ENCODE measurements at places on chromosomes 6 and 20.

GRCh38 chr6:25137480-25137879 is 141.7 kb upstream of the CARMIL1 start:
- no peak for DNase-seq

DNA sequence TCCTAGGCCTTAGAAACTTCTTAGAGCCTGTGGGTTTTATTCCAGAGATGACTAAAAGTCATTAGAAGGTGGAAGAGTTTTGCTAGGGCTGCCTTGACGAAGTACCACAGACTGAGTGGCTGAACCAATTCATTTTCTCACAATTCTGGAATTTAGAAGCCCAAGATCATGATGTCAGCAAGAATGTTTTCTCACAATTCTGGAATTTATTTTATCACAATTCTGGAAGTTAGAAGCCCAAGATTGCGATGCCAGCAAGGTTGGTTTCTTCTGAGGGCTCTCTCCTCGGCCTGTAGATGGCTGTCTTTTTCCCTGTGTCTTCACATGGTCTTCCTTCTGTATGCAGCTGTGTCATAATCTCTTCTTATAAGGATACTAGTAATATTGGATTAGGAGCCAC is 672.9 kb upstream of the MARCKS start:
- DNase-seq: no peak

- DNase-seq: no peak
Observed at GRCh38 chr6:152609125-152609670, 28.0 kb downstream of the SYNE1 start.

GRCh38 chr6:161067749-161068148 is 76.2 kb downstream of the MAP3K4 start:
- no peak for DNase-seq

DNA sequence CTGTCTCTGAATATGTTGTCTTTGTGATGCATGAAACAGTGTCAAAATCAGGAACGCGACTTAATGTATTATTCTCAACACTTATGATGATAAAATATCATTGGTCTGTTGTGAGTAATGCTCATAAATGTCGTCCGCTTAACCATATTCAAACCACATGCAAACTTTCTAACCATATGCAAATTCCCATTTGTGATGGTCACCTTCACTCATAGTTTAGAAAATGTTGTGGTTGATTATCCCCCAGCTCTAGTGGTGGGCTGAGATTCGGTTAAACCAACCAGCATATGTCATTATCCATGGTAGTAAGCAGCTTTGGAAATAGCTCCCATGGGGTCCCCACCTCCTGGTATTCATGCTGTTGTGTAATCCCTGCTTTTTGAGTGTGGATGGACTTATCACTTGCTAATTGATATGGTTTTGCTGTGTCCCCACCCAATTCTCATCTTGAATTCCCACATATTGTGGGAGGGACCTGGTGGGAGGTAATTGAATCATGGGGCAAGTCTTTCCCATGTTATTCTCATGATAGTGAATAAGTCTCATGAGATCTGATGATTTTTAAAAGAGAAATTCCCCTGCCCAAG is 360.0 kb upstream of the TSHZ2 start:
- no peak for DNase-seq

DNA sequence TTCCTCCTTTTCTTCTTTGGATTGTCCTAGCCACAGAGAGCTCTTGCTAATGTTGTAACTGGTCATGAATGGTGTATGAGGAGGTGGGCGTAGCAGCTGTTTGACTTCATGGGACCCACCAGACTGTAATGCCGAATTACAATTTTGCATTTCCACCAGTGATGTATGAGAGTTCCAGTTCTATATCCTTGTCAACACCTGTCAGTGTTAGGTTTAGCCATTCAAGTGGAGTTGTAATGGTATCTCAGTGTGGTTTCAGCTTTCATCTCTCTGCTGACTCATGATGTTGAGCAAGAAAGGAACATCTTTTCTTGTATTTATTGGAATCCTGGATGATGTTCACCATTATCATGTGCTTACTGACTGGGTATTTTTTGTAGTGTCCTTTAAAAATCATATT is 5.1 kb downstream of the IGF2R start:
- DNase-seq: no peak

DNA sequence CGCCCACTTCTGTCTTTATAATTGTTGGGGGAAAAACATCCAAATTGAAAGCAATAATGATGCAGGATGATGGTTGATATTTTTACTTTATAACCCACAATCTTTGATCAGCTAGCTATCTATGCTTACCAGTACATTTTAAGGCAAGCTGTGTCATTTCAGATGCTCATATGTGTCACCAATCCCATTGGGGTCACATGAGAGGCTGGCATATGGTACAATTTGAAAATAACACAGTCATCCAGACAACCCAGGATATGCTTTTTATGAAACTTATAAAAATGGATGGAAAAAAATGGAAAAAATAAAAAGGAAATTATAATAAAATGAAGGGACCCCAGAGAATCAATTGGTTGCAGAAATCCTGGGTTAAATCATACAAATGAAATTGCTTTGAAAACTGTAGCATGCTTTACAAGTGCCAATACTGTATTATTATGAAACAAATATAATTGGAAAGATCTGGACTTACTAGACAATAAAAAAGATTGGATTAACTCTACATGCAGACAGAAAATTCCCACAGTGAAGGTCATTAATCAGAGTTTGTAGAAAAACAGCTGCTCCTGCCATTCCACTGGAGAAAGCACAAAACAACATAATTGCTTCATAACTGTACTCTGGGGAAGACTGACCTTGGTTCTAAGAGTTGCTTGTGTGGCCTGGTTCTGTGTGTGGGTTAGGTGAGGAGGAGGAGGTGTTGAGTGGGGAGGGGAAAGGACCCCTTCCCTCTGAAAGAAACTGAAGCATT is 13.3 kb upstream of the PRIM2 start:
- DNase-seq: no peak

- no peak for DNase-seq
Observed at GRCh38 chr6:47788498-47788884, 6.7 kb downstream of the OPN5 start.

GRCh38 chr20:4509825-4510522 is 211.7 kb upstream of the PRND start:
- DNase-seq: no peak

- no peak for DNase-seq
Observed at GRCh38 chr6:40194447-40195170, 260.3 kb upstream of the MOCS1 start.

- DNase-seq: no peak
Observed at GRCh38 chr20:21019814-21020658, 86.1 kb downstream of the LINC00237 start.

GRCh38 chr6:134590449-134590848 is 272.5 kb upstream of the SGK1 start:
- no peak for DNase-seq

DNA sequence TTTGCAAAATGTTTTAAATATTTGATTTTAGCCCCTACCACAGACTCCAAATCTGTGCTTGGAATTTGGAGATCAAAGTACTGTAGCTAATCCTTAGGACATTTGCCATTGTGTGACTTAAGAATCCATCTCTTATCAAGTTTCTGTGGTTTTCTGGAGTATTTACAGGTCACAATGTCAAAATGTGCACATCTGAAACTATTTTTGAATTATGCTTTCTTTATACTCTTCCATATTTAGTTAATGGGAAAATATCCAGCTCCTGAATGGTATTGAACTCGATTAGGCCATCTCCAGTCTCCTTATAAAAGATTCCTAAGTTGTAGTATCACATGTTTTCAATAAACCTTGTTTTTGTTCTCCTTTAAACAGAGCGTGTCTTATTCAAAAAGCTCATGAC is 162.5 kb downstream of the KHDC1L start:
- DNase-seq: no peak

GRCh38 chr6:108598305-108598863 is 37.7 kb downstream of the FOXO3 start:
- no peak for DNase-seq

DNA sequence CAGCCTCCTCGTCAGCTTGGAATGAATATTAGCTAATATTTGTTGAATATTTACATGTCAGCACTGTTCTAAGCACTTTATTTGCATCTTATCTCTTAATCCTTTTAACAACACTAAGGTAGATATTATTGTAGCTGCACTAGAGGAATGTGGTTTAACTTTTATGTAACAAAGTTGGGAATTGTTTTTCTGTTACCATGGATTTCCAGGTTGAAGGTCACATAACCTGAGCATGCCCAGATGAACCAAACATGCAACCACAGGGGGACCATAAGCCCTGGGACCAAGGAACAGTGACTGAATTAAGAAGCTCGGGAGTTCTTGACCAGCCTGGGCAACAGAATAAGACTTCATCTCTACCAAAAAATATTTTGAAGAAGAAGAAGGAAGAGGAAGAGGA is 29.1 kb upstream of the YWHAB start:
- no peak for DNase-seq

- DNase-seq: no peak
Observed at GRCh38 chr6:167211295-167211648, 53.5 kb upstream of the GPR31 start.

GRCh38 chr20:905396-905961 is 10.7 kb downstream of the ANGPT4 start:
- DNase-seq: no peak

DNA sequence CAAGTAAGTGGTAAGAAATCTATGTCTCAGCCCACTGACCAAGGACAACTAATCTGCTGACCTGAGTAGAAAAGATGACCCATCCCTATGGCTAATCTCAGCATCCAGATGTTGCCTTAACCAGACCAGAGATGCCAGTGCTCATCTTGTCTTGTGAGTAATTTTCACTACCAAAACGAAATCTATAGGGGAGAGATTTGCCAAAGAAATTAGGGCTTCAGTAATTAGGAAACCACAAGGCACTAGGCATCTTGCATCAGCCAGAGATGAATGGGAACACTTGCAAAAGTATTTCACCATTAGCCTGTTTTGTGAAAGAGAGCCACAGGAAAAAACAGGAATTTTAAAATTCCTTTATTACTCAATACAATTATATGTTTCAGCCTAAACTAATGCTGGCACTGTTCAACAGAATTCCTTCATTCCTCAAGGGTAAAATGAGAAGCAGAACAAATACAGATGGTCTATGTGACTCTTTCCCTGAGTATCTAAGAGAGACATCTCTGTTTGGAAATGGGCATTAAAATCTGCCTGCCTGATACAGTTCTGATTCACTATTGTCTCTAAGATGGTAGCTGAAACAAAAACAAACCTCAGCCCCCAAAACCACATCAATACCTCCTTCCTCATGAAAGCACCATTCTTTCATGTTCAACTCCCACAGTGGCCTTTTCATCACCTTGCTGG is 87.8 kb downstream of the GMDS start:
- no peak for DNase-seq

DNA sequence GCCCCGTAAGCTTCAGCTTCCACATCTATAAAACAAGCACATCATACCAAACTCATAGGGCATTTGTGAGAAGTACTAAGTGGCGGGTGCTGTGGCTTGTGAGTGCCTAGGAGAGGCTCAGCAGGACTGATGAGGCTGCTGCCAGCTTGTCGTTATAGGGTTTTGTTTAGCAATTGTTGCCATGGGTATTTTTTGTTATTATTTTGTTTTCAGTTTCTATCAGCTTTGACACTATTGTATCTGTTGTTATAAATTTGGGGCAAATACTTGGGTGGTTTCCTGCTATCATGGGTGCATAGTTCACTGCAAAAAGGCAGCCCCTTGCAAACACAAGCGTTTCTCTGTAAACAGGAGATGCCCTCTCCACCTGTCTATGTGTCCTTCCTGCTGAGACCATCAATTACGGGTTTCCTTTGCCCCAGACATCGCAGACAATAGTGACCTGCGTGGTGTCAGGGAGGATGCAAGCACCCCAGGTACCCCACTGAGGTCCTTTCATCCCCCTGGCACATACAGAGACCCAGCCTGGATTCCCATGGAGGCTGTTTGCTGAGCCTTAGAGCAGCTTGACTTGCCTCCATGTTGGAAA is 3.1 kb upstream of the CCDC167 start:
- no peak for DNase-seq

GRCh38 chr6:15250187-15251168 is 4.6 kb downstream of the JARID2 start:
- no peak for DNase-seq

DNA sequence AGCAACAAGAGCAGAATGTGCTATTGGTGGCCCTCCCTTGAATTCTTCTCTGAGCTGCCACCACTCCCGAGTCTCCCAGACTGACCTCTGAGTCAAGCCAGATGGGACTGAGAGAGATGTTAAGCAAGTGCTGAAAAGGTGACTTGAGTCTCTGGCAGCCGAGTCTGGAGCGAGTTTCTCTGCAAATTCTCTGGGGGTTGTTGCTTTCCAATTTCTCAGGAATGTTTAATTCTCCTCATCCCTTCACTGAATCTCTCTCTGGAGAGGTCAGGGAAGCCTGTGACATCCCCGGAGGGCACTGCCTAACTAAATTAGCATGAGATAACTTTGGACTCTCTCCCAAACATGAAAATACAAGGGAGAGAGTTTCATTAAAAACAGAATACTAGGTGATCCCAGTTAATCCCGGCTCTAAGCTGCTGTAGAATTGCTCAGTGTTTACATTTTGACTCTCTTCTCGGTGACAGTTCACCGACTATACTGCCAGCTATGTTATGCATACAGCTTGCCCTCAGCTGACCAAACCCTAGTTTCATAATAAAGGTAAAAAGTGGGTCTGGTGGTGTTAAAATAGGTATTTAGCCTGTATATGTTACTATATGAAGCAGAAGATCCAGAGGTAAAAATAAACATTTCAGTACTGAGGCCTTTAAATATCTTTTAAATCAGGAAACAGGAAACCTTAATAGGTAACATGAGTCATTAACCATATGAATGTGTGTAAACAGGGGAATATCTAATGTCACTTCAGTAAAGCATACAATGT is 157.9 kb downstream of the FOXC1 start:
- DNase-seq: no peak

DNA sequence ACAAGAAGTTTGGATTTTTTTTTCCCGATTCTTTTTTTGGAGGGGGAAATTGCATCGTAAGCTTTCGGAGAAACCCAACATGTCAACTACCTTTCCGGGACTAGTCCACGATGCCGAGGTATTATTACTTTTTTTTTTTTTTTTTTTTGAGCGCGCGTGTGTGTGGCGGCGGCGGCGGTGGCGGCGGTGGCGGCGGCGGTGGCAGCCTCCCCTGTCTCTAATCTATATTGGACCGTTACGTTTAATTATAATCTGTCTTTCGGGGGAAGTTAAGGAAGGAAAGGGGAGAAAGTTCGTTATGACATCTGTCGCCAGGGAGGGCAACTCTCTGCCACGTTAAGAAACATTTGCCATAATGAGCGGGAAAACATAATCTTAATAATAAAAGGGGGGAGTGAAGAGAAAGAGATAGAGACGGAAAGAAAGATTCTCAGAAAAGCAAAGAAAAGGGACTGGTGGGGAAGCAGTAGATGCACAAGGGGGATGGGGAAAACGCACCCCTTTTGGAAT is 706 bp downstream of the TFAP2D start:
- no peak for DNase-seq

- DNase-seq: no peak
Observed at GRCh38 chr6:155996151-155996550, 540.5 kb upstream of the NOX3 start.

DNA sequence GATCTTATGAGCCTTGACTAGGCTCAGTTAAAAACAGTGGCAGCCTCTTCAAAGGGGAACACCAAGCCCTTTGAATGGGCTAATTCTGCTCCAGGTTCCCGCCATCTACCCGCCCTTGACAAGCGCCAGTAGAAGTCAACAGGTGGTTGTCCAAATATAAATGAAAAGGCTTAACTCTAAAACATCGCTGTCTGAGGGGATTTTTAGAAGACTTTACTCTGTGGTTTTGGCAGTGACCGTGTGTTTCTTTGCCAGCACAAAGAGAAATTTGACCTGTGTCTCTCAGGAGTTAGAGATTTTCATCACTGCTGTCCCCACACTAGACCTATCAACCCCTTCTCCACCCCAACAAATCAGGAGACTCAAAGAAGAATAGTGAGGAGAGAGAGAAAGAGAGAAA is 19.8 kb upstream of the SIM1 start:
- no peak for DNase-seq

- DNase-seq: no peak
Observed at GRCh38 chr6:85321906-85322305, 128.0 kb upstream of the NT5E start.

All from stimulated activated CD4-positive, alpha-beta T cell treated with anti-CD3 and anti-CD28 coated beads, Interleukin-15, amount 100 ng/mL, for 48 hours (primary cell).